ENCODE measurements at places on chromosomes 16 and 17.

DNA sequence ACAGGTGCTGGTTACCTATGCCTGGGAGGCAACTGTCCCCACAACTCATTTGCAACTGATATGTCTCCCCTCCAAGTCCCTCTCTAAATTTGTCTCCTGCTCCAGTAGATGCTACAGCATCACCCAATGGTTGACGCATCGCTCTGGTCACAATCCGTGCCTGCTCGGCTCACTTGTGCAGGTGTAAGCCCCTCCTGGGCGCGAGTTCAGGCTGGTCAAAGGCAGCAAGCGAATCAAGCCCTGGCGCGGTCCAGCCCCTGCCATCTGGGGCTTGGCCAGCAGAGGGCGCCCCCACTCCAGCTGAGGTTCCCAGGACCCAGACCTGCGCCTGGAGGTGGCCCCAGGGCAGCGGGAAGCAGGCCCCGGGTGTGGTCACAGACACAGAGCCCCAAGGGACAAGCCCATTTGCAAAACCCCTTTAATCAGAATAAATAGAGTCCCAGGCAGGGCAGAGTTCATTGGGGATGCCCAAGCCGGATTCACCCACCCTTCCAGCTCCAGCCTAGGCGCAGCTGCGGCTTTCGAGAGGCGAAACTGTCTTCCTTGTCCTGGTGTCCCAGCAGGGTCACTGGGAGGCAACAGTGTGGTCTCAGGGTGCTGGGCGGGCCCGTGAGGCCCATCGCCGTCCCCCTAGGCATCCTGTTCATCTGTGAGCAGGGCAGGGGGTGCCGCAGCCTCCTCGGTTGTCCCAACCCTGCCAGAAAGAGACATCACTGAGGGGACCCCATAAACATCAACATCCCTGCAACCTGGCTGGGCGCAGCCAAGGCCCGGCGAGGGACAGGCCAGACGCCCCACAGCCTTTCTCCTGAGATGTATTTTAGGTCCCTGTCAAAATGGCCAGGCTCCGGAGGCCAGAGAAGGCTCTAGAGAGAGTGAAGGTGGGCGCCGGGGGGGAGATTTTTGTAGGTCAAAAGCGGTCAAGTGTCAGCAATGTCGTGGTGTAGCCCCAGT, 15.8 kb downstream of the TMC6 start:
- DNase-seq, result peak; percentile 98

- DNase-seq, result no peak
These were observed 10.4 kb downstream of the USB1 start for GRCh38 chr16:58011652-58012051.

DNA sequence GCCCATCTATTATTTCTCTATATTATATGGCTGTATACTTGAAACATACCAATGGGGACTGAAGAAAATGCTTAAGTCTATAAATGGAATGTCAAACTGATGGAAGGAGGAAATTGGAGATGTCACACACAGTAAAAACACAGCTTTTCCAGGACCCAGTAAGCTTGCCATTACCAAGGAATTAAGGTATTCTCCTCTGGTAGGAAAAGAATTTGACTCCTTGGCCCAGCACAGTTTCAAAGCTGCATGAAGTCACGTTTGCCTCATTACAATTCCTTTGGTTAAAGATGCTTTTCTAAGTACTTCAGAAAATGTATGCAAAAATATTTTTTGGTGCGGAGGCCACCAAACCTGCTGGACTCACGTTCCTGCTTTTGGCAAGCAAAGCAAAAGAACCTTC, 48.5 kb downstream of the CDH13 start:
- no peak for DNase-seq

DNA sequence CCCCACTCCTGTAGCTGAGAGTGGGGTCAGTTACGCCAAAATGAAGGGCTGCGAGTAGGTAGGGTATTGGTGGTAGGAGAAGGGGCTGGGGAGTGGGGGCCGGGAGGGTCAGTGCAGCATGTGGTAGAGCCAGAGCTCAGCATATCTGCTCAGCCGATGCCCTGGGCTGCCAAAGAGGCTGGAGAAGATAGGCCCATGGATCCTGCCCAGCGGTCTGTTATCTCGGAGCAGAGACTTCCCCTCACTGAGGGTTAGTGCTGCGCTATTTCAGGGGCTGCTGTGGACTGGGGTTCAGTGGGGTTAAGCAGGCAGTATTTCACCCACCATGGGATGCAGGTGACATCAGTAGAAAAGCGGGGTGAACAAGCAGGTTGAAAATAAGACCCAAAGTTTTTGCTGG, 19.7 kb downstream of the RHBDL3 start:
- DNase-seq, result no peak

- DNase-seq, result peak; percentile 23
These were observed 9.8 kb downstream of the RASL10B start for GRCh38 chr17:35740997-35741931.

GRCh38 chr17:30547778-30548573, 70.8 kb downstream of the GOSR1 start:
- no peak for DNase-seq

- no peak for DNase-seq
These were observed 40.1 kb upstream of the ZFP90 start for GRCh38 chr16:68499006-68499405.

DNA sequence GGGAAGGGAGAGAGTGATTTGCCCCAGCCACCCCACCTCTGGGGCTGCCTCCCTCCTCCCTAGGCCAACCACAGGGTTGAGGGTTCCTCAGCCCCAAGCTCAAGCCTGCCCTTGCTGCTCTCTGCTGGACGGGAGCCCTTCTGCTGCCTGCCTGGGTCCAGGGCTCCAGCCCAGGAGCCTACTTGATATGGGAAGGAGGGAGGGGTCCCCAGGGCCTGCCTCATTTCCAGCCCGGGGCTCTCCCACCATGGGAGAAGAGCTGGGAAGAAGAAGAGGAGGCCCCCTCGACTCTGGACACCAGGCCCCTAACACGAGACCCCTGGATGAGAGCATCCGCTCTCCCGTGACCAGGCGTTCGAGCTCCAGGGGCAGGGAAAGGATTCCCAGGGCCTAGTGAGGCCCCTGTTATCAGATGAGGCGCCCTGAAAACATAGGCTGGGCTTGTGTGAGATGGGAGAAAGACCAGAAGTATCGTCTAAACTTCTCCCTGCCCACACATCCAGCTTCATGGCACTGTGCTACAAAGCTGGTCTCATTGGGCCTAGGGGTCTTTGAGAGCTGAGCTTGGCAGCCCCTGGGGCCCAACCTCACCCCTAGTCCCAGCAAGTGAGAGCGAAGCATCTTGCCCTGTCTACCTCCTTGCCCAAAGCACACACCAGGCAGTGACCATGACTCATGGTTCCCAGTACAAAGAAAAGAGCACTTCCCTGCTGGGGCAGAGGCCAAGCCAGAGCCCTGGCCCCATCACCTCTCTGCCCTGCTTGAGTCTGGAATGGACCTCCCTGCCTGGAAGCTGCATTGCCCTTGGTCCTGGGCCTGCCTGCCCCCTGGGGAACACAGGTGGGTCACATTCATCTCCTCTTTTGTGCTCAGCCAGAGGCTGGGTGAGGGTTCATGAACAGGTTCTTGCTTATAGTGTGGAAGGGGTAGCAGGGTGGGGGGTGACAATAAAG, 987 bp downstream of the SLC16A5 start:
- DNase-seq, result no peak

DNA sequence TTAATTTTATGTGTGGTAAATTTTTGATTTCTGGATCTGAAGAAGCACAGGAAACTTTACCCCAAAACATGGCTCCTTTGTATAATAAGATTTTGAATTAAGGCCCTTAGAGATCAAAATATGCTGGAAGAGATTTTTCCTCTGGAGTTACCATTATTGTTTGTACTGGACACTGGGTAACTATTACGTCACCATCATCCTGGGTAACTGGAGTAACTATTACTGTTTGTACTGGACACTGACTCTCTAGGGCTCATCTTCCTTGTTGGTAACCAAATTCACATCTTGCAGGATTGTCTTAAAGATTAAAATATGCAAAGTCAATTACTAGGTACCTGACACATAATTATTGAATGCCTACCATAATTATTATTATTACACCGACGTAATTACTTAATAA, 593.8 kb upstream of the GOT2 start:
- DNase-seq, result no peak

GRCh38 chr17:7885367-7886226, 3.0 kb upstream of the CHD3 start:
- DNase-seq, result peak; percentile 60

GRCh38 chr17:27993723-27994310, 48.7 kb upstream of the NLK start:
- DNase-seq, result no peak

DNA sequence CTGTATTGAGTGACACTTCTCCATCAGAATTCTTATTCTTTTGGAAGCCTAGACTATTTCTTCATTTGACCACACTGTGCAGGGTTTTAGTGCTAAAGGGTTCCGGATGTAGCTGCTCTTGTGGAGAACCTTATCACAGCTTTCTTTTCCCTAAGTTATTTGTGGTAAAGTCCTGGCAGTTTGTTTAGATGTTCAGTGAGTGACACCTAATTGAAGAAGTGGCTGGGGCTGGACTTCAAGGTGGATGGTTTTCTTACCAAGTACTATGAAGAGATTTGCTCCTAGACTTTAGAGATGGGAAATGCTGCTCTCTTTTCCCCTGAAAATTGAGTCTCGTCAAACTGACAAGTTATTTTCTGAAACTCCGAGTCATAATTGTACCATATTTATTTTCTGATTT, 144.0 kb upstream of the TBX2 start:
- DNase-seq, result no peak

DNA sequence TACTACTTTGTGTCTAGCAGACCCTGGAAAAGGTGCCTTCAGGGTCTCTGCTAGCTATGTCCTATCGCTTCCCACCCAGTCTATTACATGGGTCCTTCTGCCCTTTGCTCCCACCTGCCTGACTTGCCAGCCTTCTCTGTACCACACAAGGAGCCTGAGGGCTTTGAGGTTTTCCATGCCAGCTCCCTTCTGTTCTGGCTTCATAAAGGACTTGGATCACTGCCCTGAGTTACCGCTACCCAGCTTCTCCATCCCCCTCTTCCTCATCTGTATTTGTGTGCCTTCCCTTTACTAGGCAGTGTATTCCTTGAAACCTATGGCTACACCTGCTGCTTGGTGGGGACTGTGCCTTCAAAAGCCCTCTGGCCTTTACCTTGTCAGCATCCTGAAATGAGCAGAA, 19.6 kb upstream of the LLGL1 start:
- DNase-seq, result no peak

GRCh38 chr17:9009096-9009495, 12.2 kb upstream of the NTN1 start:
- no peak for DNase-seq
